Nucleus accumbens (tissue), 56 donors: ENCODE measurements at places on chromosomes 16 and 17.

GRCh38 chr17:39305978-39306377 lies 80.2 kb upstream of the STAC2 start:
- no peak for DNase-seq

DNA sequence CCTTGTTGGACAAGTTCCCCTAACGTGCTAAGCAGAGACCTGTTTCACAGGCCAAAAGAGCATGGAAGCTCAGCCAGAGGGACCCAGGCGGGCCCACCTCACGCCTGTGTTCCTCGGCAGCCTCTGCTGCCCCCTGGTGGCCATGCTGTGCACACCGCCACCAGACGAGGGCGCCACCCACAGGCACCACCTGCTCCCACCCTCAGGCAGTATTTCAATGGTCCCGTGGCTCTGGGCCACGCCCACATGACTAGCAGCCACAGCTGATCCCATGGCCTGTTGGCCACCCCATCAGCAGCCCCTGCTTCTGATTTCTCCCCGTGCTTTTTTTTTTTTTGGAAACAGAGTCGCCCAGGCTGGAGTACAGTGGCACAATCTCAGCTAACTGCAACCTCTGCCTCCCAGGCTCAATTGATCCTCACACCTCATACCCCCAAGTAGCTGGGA lies 18.9 kb downstream of the MPG start:
- peak; percentile 78 for DNase-seq

- no peak for DNase-seq
Observed at GRCh38 chr16:54931120-54932014, 702 bp downstream of the IRX5 start.

DNA sequence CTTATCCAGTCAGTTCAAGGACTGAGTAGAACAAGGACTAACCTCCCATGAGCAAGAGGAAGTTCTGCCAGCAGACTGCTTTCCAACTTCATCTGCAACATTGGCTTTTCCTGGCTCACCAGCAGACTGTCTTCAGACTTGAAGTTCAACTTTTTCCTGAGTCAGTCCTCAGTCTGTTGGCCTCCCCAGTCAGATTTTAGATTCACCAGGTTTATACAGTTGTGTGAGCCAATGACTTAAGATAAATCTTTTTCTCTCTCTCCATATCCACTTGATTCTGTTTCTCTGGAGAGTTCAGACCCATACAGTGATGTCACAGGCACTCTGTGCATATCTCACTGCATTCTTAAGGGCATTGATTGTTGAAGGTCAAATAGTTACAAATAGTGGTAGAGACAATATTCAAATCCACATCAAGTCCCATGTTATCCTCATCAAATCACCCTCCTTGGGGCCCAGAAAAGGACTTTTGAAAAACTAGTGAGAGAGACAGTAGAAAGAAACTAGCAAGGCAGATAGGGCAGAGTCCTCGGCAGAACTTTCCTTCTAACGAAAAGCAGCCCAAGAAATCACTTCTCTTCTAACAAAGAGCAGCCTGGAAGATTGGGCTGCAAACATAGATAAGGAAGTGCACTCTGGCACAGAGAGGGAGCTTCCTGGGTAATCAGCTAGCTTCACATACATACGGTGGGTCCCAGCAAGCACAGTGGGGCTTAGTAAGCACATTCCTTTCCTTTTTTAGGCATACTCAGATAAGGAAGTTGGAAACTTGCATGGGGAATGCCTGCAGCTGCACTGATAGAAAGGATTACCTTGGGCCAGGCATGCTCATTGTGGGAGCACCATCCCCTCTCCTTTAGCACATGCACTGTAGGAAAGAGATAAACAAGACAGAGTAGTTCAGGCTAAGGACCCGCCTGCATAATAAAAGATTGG lies 132.3 kb upstream of the FAM20A start:
- DNase-seq: no peak

DNA sequence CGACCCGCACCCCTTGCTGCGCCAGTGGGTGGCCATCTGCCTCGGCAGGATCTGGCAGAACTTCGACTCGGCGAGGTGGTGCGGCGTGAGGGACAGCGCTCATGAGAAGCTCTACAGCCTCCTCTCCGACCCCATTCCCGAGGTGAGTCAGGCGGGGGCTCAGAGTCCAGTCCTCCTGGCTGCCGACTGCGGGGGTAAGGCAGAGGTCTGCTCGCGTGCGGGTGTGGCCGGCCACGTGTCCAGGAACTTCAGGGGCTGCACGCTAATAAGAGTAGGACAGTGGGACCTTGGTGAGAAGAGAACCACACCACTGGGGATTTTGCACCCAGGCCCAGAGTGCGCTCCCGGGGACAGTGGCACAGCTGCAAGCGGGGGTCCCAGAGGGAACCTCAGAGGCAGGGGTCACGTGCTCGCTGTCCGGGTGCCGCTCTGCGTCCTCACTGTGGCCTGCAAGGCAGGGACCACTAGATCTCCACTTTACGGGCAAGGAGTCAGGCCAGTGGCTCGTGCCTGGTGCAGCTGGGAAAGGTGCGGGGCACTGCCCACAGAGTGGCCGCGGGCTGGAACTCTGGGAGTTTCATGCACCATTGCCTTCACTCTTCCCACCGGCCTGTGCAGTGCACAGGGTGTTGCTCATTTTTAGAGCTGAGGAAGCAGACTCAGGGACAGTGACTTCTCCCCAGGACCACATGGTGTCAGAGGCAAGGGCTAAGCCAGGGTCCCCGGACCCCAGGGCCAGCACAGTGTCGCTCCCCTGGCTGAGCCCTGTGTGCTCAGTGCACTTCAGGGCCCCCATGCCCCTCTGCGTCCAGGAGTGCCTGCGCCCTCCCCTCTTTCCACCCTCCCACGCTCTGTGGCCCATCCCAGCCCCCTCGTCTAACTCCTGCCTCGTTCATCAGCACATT lies 107.6 kb upstream of the CHMP6 start:
- DNase-seq: no peak

DNA sequence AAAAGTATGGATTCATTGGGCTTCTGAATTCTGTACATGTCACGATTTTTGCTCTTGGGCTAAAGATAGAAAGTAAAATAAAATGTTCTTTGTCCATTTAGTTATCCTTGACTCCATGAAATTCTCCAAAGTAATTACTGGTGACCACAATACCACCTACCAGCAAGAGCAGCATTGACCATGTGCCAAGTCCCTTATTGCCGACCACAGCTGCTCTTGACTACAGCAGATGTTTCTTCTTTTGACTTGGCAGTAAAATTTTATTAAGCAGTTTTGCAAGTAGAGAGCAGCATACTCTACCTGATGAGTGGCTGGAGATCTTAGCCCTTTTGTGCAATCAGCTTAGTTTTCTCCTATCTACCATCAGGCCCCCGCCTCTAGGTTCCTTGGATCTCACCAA lies 152.2 kb upstream of the TBX2 start:
- no peak for DNase-seq

DNA sequence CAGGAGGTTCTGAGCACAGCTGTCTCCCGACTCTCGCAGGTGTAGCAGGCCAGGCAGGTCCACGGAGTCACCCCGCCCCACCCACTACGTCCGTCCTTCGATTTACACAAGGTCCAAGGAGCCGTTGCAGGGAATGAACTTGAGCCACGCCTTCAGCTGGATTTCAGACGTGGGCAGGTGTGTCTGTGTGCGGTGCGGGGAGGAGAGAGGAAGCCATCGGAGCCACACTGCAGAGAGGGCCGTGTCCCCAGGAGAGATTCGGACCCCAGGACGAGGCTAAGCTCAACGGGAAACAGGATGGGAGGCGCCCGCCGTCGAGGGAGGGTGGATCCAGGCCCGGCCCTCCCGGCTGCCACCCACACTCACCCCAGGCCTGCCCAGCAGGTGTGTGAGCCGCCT lies 50.3 kb downstream of the RPH3AL start:
- no peak for DNase-seq

DNA sequence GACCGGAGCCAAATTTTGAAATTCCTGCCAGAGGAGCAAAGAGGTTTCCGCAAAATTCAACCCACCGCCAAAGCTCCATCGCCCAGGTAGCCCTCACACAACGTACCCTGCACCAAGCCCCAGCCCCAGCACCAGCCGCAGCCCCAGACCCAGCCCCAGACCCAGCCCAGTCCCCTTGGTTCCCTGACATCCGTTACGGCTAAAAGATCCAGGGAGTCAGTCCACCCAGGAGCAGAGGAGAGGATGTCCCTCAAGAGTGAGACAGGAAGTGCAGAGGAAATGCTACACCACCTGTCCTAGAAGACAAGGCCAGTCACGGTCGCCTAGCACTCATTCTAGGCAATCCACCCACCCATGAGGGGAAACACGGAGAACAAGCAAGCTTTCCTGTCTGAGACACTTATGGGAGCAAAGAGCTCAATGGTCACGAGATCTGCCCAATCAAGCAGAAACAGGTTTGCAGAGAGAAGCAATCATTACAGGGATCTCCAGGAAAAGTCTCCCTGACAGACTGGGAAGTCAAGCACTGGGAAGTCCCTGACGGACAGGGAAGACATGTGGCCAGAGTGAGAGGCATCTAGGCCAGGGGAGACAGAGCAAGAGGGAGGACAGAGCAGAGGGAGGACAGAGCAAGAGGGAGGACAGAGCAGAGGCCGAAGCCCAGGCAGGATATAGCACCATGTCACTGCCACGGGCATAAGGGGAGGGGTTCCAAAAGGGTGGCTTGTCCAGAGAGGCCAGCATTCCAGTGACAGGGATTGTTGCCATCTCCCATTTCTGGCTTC lies 15.0 kb upstream of the KCNJ18 start:
- DNase-seq: no peak

DNA sequence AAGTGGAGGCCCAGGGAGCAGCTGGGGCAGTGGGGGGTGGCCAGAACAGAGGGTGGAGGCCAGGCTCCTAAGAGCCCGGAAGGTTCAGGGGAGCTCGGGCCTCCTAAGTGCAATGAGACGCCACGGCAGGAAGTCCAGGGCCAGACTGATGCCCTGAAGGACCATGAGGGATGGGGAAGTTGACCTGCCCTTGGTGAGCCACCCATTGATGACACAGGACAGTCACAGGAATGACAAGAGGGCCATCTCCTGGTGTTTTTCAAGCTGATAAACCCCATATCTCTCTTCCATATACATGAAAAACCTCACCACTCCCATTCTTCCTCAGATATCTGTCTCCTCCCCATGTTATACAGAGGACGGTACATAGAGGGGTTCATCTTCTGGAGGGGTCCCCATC lies 5.8 kb upstream of the MRPL58 start:
- DNase-seq: no peak

DNA sequence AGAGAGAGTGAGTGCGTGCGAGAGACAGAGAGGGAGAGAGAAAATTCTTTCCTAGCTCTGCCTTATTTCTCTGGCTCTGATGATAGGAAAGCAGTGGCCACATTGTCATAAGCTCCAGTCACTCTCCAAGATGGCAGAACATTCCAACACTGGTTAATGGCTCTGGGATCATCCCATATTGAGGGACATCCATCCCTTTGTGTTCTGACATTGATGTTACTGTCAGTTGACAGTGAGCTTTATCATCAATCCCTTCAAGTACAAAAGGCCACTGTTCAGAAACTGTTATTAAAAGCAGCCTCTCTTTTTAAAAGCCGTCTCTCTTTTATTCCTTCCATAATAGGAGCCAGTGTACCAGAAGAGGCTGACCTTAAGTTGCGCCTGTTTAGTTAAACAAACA lies 1084.9 kb upstream of the RBFOX1 start:
- DNase-seq: no peak

- DNase-seq: no peak
Observed at GRCh38 chr16:54712866-54713265, 217.8 kb upstream of the IRX5 start.

- DNase-seq: no peak
Observed at GRCh38 chr17:2237950-2238349, 65.6 kb downstream of the SMG6 start.

- DNase-seq: no peak
Observed at GRCh38 chr16:21263640-21264570, 14.2 kb downstream of the CRYM start.

DNA sequence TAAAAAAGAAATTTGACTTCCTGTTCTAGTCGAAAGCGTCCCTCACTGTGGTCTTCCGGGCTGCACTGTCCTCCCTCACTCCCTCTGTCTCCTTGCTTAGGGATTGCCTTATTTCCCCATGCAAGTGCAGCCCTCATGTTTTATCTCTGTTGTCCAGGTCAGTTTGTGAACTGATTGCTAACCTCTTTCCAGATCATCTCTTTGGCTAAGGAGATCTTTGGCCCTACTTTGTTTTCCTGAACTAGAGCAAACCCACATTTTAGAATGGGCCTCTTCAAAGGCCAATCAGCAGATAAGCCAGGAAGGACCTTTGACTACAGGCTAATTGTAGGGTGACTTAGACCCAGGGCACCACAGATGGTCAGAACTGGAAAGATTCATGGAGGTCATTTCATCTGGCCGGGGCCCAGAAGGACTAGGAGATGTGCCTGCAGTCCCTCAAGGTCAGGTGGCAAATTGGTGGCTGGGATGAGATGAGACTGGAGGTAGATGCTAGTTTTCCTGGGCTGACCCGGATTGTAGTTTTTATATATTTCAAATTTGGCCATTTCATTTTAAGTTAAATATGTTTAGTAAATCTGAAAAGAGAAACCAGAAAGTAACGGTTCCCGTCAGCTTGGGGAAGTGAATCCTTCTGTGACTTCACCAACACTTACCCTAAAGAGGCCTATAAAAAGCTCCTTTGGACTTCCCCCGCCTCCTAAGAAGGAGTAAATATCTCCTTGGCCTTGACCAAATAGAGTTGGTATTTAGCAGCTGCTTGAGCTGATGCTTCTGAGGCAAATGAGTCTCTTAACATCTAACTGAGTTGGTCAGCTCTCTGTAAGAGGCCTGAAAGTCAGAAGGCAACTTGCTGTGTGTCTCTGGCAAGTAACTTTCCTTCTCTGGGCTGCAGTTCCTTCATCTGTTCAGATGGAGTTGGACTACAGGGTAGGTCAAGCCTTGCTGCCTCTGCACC lies 6.2 kb upstream of the SLC25A19 start:
- no peak for DNase-seq

GRCh38 chr16:1991135-1991551 lies 1.4 kb downstream of the SYNGR3 start:
- DNase-seq: no peak

GRCh38 chr17:76812263-76812662 lies 55.9 kb upstream of the MGAT5B start:
- no peak for DNase-seq

GRCh38 chr16:65965628-65966027 lies 400.9 kb upstream of the CDH5 start:
- DNase-seq: no peak

DNA sequence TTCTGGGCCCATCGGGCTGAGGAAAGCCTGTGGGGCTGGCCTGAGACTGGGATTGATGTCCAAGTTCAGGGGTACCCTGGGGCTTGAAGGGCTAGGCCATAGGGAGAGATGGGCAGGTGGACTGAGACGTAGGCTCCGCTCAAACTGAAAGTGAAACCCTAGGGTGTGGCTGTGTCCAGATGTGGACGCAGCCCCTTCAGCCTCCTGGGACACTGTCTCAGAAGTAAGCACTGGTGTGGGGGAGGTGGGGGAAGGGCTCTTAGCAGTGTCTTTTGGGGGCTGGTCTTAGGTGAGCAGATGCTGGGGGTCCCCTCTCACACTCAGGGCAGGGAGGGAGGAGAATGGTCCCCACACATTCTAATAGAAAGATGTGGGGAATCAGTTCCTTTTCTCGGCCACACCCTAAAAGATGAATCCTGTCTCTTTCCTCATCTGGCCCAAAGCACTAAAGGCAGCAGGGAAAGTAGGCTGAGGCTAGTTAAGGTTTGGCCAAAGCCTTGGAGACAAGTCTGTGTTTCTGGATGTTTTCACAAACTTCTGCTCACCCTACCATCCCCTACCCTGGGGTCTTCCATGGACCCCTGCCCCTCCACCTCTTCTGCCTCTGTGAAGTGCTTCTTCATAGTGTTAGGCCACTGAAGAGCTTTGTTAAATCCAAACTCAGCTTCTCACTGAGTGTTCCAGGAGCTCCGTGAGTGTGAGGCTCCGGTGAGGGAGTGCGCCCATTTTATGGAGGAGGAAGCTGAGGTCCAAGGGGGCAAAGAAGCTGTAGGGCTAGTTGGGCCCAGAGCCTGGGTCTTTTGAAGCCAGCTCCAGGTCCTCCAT lies 5.6 kb downstream of the FMNL1 start:
- DNase-seq: no peak

- no peak for DNase-seq
Observed at GRCh38 chr17:15109608-15110007, 155.5 kb downstream of the PMP22 start.
